Activated CD4-positive, CD25-positive, alpha-beta regulatory T cell treated with anti-CD3 and anti-CD28 coated beads, Interleukin-2, amount 50 U/mL, for 72 hours (primary cell): ENCODE measurements at places on chromosomes 5 and 9.

DNA sequence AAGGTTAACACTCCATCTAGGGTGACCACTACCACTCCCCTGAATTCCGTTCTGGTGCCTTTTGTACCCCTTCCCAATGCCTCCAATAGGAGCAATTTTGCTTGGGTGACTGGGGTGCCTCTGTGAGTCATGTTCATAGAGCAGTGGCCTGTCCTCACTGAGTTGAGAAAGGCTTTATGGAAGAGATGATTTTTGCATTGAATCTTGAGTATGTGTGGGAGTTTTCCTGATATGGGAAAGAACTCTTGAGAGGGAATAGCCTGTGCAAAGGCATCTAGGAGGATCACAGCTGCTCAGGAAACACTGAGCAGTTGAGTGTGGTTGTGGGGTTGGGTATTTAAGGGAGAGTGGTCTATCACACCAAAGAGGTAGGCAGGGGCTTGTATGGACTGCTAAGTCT, 16.2 kb downstream of the C9orf43 start:
- no peak for DNase-seq

DNA sequence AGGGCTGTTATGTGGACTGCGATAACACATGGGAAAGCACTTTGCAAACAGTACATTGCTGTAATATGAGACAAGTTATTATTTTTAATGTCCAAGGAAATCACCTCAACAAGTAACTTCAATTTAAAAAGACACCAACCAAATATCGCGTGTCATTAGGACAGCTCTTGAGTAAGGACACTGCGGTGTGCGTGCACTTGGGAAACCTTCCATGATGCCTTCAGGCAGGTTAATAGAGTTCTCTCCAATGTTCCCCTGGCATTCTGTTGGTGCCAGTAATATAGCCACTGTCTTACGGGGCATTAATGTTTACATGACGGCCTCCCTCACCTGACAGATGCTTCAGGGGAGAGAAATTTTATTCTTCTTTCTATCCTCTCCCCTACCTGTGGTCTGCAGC, 42.9 kb downstream of the TTLL11 start:
- DNase-seq, result no peak

DNA sequence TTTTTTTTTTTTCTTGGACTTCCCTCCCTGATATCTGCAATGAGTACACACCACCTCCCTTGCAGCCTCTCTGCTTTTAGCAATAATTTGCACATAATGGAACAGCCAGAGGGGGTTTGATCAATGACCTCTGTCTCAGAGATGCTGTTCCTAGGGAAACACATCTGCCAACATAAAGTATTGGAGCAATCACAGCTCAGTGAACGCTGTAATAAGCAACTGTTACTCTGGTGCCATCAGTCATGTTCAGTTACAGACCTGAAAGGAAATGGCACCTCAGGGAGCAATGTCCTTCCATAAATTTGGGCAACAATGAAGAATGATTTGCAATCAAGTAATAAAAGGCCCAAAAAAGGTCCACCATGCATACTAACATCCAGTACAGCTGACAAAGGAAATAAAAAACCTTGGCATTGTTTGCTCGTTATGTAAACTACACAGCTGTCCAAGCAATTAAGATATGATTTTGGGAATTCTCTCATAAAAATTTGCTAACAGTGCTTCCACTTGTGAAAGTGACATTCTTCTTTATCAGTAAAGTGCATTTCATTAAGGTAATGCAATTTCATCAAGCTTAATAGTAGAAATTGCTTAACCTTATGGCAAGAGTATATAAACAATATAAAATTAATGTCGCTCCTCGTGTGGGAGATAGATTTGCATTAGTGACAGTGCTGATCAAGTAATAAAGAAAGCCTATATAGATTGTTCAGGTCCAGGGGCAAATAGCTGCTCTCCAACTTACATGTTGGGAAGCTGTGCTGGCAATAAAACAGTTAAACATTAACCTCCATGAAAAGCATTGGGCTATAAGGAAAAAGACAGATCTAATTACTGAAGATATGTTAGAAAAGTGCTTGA, 167.8 kb downstream of the RASEF start:
- no peak for DNase-seq

DNA sequence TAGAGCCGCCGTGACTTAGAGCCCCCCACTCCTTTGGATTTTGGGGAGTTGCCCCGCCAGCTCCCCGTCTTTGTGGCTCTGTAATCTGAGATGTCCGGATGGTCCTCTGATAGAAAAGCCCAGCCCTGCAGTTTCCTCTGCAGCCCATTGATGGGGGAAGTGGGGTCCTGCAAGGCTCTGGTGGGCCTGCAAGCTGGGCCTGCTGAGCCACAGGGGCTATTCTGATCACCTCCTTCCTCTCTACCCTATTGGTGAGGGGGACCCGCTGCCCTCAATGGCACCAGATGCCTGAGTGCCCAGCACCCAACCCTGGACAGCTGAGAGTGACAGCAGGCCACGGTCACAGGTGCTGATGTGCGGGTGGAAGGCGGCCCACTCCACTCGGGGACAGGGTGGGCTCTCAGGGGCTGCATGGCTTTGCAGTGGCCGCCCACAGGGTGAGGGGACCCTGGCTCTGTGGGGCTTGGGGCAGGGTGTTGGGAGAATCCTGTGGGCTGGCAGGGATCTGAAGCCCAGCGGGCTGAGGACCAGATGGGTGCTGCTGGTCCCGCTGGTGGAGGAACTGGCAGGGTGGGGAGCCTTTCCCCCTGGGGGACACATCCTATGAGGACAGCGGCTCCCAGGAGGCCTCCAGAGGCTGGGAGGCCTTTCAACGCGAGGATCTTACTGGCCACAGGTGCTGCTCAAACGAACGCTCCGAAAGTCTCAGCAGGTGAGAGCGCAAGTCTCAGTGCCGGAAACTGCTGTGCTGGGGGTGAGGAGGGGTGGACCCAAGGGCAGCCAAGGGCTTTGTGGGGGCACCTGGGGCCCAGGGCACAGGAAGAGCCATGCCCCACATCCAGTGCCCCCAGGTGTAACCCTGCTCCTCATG, 30.0 kb upstream of the LPCAT1 start:
- no peak for DNase-seq

- DNase-seq, result no peak
Measured at GRCh38 chr5:1116109-1116740, 4.4 kb upstream of the SLC12A7 start.

DNA sequence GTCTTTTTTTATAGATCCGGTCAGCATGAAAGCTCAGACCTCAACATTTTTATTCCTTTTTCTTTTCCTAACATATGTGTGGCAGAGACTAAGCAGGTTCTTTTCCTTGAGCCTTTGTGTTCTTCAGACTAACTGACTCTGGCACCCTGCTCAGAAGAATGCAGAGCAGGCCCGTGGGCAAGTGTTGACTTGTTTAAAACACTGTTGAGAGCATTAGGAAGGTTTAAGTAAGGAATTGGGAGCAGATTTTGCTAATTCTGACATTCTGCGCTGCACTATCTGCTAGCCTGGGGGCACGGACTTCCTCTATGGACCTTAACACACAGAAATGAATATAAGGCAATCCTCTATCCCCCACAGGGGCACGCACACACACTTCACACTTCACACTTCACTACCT, 182.5 kb upstream of the PIK3R1 start:
- no peak for DNase-seq

DNA sequence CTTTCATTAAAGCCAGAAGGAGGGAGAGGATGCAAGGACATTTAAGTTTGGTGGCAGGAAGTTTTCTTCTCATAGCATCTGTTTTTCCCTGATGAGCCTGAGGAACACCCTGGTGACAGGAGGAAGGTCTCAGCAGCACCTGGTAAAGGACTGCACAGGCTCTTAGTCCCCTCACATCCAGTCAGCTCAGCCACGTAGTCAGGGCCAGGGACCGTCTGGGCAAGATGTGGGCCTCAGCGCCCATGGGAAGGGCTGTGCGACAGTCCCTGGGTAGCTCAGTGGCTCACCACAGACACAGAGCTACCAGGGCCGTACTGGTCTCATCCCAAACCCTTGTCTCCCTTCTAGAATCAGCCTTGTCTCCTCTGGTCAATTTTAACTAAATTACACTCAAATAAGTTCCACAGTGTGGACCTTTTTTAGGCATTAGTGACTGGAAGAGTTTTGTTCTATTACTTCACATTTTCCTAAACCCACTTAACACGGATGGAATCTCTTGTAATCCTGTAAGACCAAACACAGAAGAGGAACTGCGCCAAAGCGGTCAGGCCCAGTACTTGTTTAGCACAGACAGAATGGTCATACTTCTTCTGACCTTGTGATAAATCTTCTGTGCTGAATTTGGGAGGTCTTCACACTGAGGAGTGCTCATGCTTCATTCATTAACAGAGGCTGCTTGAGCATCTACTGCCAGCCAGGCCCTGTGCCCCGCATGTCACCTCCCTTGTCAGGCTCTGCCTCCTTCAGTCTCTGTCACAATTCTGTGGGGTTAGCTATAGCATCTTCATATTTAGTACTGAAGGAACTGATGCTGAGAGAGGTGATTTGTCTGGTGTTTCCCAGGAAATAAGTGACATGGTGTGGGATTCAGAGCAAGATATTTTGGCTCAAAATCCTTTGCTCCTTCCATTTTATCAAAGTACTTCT, 91.4 kb downstream of the ANGPTL2 start:
- DNase-seq, result no peak

DNA sequence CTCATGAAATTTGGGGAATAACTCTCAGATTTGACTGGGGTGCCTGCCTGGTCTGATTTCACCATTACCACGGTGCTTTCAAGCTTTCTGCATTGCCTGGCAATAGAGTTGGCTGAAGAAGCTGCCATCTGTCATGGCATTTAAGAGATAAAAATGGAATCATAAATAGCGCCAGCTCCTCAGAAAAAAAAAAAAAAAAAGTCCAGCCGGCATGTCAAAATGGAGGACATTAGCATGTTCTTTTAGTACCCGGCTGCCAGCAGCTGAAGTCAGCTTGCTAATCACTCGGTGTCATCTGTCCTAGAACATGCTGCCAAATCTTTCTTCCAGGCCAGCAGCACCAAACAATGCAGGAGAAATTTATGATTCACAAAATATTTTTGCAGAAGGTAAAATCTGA, 57.7 kb upstream of the CER1 start:
- DNase-seq, result no peak

GRCh38 chr5:2779459-2779858, 28.0 kb upstream of the IRX2 start:
- DNase-seq, result no peak
